ENCODE measurements at places on chromosomes 7 and 10.
A peak's percentile ranks its signal among the peaks of the same experiment; 100 is the strongest.

GRCh38 chr10:35885076-35885475 is 243.0 kb upstream of the FZD8 start:
- no peak for DNase-seq

DNA sequence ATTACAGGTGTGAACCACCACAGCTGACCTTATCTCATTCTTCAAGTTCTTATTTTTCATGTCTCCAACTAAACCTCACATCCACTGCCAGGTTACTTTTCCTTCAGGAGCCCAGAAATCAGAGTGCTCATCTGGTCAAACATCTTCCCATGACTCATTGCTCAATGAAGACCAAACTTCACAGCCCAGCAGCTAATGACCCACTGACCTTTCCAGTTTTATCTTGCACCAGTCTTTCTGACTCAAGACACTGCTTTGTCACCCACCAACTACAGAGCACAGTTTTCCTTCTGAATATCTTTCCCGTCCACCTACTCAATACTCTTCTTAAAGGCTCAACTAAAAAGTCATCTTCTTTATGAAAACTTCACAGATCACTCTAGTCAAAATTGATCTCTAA is 245.1 kb downstream of the CHCHD3 start:
- peak; percentile 63 for DNase-seq

DNA sequence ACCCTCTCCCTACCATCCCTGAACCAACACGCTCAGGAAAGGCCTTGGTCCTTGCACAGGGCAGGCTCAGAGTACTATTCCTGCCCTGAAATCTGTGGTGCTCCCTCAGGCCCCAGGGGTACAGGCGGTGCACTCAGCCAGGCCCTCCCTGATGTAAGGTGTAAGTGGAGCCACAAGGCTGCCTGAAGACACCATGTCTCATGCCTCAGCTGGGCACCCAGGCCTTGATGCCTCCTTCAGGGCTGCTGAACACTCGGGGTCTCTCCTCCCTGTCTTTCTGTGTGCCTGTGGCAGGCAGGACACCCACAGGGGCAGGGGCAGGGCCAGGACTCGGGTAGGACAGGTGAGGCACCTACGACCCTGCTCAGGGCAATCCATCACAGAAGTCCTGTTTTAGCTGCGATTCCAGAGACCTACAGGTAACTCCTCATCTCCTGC is 22.9 kb upstream of the ANTXRL start:
- peak; percentile 48 for DNase-seq

DNA sequence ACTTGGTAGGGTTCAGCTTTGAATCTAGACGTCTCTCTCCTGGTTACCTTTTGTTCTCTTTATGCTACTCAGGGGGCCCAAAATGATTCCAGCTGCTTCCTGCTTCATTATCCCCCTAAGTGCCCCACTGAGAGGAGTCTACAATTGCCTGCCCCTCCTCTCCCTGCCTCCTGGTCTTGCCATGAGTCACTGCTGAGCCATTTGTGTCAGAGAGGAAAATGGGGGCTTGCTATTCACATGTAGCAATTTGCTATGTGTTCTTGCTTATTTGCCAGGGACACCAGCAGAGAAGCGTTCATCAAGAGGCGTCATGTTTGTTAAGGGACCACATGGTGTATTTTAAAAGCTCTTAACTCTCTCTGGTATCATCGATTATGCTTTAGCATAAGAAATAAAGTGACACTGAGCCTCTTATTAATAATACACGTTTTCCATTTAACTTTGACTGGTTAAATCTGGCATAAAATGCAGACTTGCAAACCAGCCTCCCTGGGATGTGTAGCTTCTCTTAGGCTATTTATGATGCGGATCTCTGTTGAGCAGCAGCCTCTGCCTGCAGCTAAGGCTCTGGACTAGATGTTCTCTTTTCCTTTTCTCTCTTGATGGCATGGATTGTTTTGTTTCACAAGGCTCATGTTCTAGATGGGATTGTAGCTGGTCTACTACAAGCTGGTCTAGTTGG is 239.3 kb downstream of the AUTS2 start:
- DNase-seq: peak; percentile 90

DNA sequence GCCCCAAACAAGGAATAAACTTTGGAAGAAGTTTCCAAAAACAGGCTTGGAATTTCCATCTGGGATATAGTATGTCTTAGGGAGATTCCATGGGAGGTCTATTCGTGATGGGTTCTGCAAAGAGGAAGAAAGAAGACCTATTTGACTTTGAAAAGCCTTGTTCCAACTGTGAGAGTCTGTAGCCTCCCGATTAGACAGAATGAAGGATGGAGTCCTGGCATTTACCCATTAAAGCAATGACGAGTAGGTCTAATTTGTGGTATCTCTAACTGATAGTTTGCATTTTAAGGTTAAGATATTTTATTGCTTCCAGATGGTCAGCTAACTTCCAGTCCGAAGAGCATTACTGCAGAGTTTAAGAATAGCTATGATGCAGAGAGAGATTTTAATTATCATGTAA is 19.5 kb upstream of the GALNT17 start:
- no peak for DNase-seq

- no peak for DNase-seq
These were observed 946.0 kb downstream of the NRG3 start for GRCh38 chr10:82821043-82821442.

DNA sequence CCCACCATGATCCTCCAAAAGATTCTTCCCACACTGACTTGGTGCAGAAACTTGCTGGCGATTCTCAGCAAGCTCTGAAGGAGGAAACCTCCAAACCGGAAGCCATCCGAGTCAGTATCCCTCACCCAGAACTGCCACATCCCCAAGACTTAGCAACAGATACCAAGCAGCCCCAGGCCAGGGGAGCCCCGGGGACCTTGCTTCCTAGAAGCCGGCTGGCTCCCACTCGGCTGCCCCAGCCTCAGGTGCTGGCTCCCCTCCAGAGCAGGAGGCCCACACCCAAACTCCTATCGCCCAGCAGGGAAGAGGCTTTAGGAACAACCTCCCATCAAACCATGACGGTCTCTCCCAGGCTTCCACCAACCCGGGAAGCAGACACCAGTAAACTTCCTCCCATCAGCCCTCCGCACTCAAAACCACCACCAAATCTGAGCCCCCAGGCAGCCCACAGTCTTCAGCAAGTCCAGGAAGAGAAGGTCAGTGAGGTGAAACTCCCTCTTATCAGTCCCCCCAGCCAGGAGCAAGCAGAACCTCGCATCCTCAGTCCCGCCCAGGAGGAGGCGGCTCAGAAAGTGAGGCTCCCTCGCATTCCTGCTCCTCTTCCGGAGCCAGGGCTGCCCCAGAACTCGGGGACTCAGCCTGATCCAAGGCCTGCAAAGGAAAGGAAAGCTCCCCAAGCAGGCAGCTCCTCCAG is 82.3 kb downstream of the LRGUK start:
- DNase-seq: no peak

GRCh38 chr7:71486856-71487628 is 355.1 kb downstream of the GALNT17 start:
- DNase-seq: no peak

DNA sequence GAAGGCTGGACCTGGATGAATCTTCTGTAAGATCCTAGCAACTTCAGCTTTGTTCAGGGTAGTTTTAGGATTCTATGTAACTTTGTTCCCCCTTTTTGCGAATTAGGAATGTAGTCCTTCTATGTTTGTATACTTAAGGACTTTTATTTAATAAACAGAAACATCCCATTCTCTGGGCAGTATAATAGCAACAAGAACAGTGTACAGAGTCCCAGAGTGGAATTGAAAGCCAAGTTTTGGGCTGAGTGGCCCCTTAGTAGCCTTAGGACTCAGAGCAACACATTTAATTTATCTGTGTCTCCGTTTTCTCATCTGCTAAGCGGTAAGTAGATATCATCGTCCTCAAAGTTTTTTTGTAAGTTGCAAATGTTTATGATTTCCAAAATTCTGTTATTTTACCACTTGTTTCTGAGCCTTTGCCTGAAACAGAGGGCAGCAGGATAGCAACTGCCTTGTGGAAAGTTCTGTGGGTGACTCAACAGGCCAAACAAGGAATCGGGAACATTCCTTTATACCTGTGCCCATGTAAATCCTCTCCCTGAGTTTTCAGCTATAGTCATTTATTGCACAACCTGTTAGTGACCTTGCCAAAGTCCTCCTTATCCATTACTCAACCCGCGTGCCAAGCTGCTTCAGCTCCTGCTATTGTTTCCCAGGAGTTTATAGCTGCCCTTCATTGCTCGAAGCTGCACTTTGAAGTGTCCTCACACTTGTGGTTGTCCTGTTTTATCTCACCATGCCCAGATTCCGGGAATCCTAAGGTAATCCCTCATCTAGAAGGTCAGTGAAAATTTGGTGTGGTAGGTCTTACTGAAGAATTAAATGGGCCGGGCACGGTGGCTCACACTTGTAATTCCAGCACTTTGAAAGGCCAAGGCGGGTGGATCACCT is 199.1 kb upstream of the AHR start:
- DNase-seq: peak; percentile 50

DNA sequence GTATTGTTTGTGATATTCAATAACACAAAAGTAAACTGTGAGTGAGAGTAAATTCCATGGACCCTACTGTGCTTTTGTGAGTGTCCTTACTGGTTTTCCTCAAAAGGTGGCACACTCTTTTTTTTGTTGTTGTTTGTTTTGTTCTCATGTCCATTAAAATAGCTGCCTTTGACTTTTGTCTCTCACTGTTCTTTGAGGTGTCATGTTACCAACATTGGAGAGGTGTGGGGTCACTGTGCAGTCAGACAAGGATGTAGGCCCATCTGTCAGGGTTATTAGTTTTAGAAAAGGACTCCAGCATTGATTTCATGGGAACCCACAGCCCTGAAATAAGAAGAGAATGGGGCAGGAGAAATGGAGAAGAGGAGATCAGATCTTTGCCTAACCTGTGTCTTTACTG is 383.1 kb downstream of the SORCS3 start:
- DNase-seq: no peak
